Non-pigmented ciliary epithelial cell (primary cell): ENCODE measurements at places on chromosomes 5 and 9.

DNA sequence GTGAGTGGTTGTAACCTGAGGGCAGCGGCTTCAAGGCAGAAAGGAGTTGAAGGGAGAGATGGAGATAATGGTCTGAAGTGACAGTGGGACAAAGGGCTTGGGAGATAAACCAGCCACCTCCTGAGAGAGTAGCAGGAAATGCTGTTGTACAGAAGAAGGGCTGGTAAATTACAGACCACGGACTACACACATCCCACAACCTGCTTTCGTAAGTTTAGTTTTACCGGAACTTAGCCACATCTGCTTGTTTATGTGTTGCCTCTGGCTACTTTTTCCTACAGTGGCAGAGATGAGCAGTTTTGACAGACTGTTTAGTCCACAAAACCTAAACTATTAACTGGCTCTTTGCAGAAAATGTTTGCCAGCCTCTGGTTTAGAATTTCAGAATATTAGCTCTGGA lies 269.5 kb downstream of the ARHGEF28 start:
- no peak for DNase-seq

- no peak for DNase-seq
Measured at GRCh38 chr9:42386477-42386876, 203.0 kb downstream of the SPATA31A6 start.

DNA sequence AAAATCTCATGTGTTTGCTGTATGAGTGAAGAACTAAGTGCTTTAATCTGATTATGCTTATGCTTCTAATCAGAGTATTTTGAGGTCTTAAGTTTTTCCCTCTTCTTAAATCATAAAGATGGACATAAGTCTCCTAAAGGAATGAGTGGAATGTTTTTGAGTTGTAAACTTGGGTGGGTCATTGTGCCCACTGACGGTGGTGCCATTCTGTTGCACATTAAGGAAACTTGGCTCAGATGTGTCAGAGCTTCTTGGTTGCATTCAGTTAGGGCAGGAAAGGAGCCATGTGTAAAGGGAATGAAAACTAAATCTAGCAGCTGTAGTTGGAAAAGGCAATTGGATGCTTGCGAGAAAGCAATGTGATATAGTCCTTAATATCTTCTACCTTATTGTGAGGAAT lies 256.6 kb downstream of the FANCC start:
- DNase-seq = no peak

- no peak for DNase-seq
Measured at GRCh38 chr9:72453797-72454196, 67.6 kb upstream of the TMC1 start.
